Fibroblast of skin of abdomen (primary cell): ENCODE measurements at places on chromosomes 7 and 10.
A peak's percentile ranks its signal among the peaks of the same experiment; 100 is the strongest.

- DNase-seq, result peak; percentile 57
Observed at GRCh38 chr7:117005449-117005848, 52.1 kb downstream of the ST7 start.

- no peak for DNase-seq
Observed at GRCh38 chr10:48502791-48503190, 102.1 kb downstream of the ARHGAP22 start.

GRCh38 chr10:77226853-77227565 lies 410.6 kb downstream of the KCNMA1 start:
- DNase-seq, result peak; percentile 30

DNA sequence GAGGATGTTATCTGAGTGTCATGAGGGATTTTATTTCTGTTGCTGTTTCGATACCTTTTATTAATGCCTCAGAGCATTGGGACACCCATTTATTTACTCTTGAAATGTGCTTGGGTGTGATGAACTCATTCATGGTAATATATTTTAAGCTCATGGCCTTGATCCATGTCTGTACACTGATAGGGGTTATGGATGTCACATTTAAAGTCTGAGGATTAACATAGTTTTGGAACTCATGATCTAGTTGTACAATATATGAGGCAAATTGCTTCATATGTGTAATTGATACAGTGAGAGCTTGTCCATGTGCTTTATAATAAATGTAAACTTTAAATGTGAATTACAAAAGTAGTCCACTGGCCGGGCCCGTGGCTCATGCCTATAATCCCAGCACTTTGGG lies 23.0 kb upstream of the ZRANB1 start:
- no peak for DNase-seq

DNA sequence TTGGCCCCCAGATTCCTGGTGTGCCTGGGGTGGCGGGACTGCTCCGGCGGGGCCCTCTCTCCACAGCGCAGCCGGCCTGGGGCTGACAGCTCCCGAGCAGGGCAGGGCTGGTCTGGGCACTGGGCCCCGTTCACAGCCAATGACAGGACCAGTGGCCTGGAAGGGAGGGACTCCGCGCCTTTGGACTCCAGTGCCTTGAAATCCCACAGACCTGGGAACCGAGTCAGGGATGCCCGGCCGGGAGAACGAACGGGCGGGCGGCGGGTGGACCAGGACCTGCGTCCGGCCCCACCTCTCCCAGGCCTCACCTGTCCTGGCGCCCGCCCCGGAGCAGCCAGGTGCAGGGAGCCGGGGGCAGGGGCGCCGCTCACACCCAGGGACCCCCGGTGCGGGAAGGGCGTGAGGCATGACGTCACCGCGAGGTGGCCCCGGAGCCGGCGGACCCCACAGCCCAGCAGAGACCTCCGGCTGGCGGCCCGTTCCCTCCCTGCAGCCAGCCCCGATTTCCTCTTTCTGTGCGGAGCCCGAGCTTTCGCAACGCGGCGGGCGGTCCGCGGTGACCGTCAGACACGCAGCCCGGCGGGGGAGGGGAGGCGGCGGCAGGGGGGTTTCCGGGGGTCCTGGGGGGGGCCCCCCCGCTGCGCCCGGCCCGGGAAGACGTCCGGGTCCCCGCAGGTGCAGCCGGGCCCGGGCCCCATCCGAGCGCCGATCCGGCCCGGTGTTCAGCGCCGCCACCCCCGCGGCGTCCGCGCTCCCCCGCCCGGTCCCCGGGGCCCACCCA lies 743 bp downstream of the ADAP1 start:
- no peak for DNase-seq

DNA sequence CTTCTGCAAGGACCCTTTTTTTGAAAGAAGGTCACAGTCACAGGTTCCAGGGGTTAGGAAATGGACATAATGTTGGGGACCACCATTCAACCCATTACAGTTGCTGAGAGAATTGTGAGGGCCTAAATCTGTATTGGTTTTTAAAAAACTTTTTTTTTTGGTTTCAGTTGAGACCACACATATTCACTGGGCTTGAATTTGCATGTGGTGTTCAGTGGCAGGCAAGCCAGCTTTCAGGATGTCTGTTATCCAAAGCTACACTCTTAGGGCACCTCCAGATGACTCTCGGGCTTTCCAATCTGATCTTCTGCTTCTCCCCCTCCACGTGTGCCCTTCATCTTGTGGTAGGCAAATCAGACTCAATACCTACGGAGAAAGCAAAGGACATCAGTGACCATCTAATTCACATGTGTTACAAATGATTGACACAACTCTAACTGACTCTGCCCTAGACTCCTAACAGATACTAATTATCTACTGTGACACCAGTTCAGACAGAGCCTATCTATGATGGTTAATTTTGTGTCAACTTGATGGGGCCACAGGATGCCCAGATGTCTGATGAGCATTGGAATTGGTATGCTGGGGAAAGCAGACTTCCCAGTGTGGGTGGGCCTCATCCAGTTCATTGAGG lies 93.3 kb upstream of the ELMO1 start:
- DNase-seq, result no peak

DNA sequence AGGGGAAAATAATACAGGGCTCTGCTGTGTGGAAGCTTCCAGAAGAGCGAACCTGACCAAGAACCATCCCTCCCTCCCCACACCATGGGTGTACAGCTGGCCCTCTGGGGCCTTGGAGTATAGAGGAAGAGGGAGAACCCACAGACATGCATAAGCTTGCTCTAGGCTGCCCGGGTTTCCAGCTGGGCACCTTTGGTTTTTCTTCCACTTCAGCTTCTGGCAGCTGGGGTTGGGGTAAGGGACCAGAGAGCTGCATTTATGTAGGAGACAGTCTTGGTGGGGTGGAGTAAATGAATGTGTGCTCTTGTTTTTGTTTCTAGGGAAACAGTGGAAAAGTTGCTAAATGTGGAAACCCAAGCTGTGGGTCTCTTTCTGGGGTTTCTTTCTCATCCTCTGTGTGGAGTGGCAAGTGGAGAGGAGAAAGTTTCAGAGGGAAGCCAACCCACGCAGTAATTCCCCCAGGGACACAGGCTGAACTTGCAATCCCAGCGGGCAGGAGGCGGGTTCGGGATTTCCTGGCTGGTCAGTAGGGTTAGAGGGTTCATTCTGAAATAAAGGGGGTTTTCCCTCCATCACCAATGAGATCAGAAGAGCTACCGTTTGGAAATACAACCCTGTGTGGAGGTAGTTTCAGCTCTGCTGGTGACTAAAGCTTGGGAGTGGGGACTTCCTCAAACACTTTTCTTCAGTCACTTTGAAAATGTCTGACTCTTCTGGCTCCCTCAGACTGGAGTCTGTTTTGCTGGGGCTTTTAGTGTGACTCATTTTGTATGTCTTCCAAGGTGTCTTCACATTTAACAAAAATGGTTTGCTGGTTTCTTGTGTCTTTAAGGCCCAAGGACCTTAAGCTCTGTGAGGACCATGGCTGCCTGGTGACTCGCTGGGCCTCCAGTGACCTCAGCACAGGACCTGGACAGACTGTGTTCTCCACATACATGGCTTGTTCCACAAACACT lies 22.2 kb upstream of the SRGN start:
- peak; percentile 53 for DNase-seq

DNA sequence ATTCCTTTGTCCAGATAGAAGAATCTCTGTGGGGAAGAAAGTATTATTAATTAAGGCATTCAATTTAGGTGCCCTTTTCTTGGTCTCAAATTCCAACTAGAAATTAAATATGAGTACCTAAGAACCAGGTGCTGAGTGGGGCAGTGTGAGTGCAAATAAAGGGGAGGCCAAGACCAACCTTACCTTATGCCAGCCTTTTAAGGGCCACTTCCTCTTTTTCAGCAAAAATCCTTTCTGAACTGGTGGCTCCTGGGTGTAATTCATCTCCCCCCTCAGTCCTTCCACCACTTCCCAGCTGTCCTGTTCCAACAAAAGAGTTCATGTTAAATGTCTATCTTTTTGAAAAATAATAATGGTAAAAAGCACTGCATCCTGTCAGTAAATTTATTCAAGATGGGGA lies 108.2 kb downstream of the OSBPL3 start:
- no peak for DNase-seq
